Purkinje cell (primary cell): ENCODE measurements at places on chromosomes 6 and 20. TPM values are rescaled to one million over a fixed set of nuclear protein-coding genes. Genes with fewer than 3 reads are reported as not detected.

XRN2 gene
- polyA plus RNA-seq, result 12.2 and 13.4 TPM in 2 replicates

PRKN gene
- 3.4 and 4.1 TPM in 2 replicates for polyA plus RNA-seq

LY6G6F gene
- polyA plus RNA-seq, result not detected in 2 replicates

LAMP5 gene
- polyA plus RNA-seq, result 12.8 and 16.3 TPM in 2 replicates

TRAPPC3L gene
- 0.30 TPM in 1 of 2 replicates, not detected in the other for polyA plus RNA-seq

DEFB124 gene
- polyA plus RNA-seq, result not detected in 2 replicates

BNIP5 gene
- polyA plus RNA-seq, result not detected in 2 replicates

WRNIP1 gene
- 34.7 and 47.0 TPM in 2 replicates for polyA plus RNA-seq

SSTR4 gene
- polyA plus RNA-seq, result not detected in 2 replicates

MUC21 gene
- polyA plus RNA-seq, result not detected in 2 replicates

ENPP1 gene
- polyA plus RNA-seq, result 3.1 and 7.2 TPM in 2 replicates

CLVS2 gene
- polyA plus RNA-seq, result 13.4 and 16.6 TPM in 2 replicates

FERMT1 gene
- polyA plus RNA-seq, result 0.31 TPM in 1 of 2 replicates, not detected in the other

MAFB gene
- 1.7 TPM in 1 of 2 replicates, not detected in the other for polyA plus RNA-seq

RAET1L gene
- not detected in 2 replicates for polyA plus RNA-seq

CEP250 gene
- 2.3 and 6.1 TPM in 2 replicates for polyA plus RNA-seq

RAET1G gene
- polyA plus RNA-seq, result not detected in 2 replicates

TMEM200A gene
- 0.40 TPM in 1 of 2 replicates, not detected in the other for polyA plus RNA-seq
